Central memory CD8-positive, alpha-beta T cell (primary cell): ENCODE measurements at places on chromosomes 4 and X.

DNA sequence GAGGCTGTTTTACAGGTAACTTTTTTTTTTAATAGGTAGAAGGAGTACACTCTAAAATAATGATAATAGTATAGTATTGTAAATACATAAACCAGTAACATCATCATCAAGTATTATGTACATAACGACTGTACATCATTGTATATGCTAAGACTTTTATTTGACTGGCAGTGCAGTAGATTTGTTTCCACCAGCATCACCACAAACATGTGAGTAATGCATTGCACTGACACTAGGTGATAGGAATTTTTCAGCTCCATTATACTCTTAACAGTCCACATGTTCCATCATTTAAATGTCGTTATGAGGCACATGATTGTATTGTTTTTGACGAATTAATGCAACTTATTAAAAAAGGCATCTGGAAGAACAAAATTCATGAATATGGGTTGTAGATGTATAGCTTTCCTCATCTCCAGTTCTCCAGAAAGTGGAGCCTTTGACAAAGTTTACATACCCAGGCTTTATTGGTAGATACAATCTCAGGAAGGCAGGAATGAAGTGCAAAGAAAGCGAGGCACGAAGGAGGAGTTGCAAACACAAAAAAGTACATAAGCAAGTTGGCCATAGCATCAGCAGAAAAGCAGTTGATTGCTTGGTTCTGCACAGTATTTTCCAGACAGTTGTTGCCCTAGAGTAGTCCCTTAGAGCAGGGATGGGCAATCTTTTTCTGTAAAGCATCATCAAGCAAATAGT lies 336.9 kb upstream of the NR3C2 start:
- H3K27ac ChIP-seq: no peak overlapping the region
- H3K4me1 ChIP-seq: no peaks in the 10 kb centered on the region
- H3K36me3 ChIP-seq: no peaks in the 10 kb centered on the region

DNA sequence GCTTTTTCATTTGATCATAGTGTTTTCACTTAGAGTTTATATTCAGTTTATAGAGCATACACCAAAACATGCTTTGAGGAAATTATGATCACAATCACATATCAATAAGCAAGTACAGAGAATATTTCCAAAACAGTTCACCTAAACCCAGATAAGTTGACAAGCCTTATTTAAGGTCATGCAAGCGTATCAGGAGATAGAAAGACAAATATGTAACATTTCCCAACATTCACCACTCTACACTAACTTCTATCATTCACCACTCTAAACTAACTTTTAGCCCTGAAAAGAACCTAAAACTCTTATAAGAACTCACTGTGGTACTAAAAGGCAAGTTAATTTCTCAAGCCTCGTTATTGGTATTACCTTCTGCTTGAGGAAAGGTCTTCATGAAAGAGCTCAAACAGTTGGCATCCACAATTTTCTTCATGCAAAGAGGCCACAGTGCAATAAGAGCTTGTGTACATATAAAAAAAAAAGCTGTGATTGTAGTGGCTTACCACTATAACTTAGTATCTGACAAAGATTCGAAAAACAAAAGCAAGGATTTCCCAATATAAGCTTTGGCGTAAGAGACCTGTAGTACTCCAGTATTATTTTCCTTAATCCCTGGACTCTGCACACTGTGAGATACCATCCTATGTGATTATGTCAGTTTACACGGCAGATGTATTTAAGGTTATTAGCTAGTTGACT lies 903.3 kb downstream of the STIM2 start:
- no peaks in the 10 kb centered on the region for H3K27me3 ChIP-seq
- no peaks in the 10 kb centered on the region for H3K4me1 ChIP-seq
- DNase-seq: no peak

GRCh38 chr4:38730830-38731646 lies 51.8 kb downstream of the TLR10 start:
- H3K4me1 ChIP-seq: peaks cover 25% of the 10 kb centered on the region
- no peak overlapping the region for H3K27ac ChIP-seq
- peaks cover 17% of the 10 kb centered on the region for H3K36me3 ChIP-seq
- peak; percentile 61 for DNase-seq

GRCh38 chr4:82797405-82798111 lies 1.0 kb downstream of the SCD5 start:
- H3K36me3 ChIP-seq: peaks cover 8% of the 10 kb centered on the region
- peak overlapping the region; percentile 78 for H3K27ac ChIP-seq
- peak overlapping the region; percentile 86 for H3K4me3 ChIP-seq
- no peak for DNase-seq

DNA sequence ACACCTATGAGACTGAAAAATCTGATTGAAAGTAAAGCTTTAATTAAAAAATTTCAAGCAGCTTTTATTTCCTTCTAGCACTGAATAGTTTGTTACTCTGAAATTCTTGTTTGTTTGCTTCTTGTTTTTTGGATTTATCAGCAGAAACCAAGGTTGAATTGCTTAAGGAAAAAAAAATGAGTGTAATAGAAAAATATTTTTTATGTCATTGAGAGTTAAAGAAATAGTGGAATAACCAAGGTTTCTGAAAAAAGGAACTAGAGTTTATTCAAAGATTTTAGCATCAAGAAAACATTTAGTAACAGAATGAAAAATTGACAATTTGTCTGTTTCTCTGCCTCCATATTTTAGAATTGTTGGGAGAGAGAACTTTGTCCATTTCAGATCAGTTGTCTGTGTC lies 1852.2 kb downstream of the PCDH7 start:
- no peak for DNase-seq
- no peak overlapping the region for H3K4me3 ChIP-seq
- H3K27me3 ChIP-seq: no peaks in the 10 kb centered on the region
- no peaks in the 10 kb centered on the region for H3K4me1 ChIP-seq
- H3K36me3 ChIP-seq: no peaks in the 10 kb centered on the region
